ENCODE measurements at places on chromosomes 13 and 19.
A peak's percentile ranks its signal among the peaks of the same experiment; 100 is the strongest.

DNA sequence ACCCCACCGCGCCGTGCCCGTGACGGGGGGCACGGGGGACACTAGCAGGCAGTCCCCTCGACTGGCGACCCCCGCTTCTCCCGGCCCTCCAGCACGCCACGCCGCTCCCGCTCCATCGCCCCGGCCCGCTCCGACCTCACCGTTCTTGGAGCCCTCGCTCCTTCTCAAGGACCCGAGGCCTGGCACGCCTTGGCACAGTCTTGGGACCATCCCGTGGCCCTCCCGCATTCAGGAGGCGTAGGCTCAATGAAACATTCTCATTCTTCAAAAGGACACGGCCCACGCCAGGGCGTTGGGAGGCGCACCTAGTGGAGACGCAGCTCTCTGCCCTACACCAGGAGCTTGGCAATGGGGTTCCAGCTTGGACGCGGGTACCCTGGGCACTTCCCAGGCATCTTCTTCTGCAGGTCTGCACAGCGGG lies 473 bp upstream of the CERS1 start:
- DNase-seq: no peak

- no peak for DNase-seq
These were observed 597.9 kb upstream of the PCDH9 start for GRCh38 chr13:67827992-67828391.

GRCh38 chr19:3413796-3414327 lies 47.5 kb downstream of the NFIC start:
- DNase-seq: no peak

- DNase-seq: no peak
These were observed 63.1 kb upstream of the FRY start for GRCh38 chr13:31968473-31968872.

DNA sequence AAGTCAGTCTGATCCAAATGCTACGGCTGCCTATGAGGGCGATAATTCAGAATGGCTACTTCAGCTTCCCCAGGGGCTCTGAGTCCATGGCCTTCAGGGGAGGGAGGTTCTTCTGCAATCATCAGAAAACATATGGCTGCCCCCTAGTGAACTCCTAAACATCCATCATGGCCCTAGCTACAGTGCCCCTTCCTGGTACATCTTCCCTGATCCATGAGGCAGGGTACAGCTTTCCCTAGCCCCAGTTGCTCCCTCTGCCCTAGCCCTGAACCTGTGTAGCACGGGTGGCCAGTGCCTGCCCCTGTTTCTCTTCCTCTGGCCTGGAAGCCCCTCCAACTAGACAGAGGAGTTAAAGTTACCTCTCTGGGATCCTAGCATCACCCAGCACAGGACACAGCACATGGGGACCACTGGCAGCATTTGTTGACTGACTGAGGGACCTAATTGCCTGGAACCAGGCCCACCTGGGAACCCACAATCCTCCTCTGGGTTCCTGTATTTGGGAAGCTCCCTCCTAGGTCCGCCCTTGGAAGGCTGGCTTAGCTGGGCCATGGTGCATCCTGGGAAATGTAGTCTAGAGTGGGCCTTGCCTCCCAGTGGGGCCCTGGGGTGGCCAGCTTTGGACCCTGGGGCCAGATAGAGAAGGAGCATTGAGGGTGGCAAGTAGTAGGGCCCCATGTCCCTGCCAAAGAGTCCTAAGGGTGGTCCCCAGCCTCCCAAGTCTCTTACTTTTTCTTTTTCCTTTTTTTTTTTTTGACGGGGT lies 17.7 kb upstream of the SEMA6B start:
- no peak for DNase-seq

GRCh38 chr13:41049480-41050440 lies 11.5 kb upstream of the WBP4 start:
- no peak for DNase-seq

DNA sequence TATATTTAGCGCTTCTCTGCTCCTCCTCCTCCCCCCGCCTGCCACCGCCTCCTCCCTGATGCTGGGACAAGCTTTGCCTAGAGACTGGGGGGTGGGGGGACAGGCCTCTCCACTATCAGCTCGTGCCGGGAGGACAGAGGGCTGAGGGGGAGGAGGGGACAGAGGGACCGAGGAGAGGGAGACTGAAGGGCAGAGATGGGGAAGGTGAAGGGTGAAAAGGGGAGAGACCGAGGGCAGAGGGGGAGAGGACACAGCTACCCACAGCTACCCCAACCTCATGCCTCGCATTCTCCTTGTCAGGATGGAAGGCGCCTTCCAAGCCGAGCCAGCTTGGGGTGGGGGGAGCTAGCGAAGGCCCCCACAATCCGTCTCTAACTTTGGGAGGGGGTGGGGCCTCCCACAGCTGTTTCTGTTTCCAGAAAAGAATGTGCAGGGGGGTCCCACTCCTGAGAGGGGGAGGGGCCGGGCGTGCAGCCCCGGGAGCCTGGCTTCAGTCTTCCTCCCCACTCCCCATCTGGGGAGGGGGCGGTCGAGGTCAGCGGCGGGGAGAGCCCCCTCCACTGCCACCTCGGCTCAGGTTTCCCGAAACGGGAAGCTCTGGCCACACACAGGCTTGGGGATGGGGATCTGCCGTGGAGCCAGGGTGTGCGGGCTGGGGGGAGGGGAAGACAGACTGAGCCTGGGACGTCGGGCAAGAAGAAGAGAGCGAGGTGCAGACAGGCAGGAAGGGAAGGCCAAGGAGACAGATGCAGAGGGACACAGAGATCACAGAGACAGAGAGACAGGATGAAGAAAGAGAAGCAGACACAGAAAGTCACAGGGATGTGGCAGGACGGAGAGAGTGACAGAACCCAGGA lies 1.6 kb downstream of the DACT3 start:
- peak; percentile 79 for DNase-seq

- no peak for DNase-seq
These were observed 21.8 kb upstream of the OBI1 start for GRCh38 chr13:78680576-78681350.

DNA sequence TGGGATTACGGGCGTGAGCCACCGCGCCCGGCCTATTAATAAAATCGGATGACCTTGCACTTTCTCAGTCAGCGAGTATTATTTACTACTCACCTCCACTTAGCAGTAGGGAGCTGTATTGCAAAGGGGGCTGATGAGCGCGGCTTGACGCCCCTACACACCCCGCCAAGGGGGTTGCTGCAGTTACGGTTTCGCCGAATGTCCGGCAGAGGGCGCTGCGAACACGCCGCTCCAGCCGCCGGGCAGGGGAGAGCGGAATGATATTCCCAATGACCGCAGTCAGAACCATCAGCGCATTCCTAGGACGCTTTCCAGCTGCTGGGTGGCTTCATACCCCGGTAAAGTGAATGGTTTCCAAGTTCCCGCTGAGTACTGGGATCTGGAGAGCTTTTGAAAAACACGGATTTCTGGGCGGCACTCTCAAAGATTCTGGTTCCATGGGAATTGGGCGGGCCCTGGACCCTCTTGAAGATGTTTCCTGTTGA lies 30.0 kb upstream of the TPT1 start:
- peak; percentile 80 for DNase-seq

DNA sequence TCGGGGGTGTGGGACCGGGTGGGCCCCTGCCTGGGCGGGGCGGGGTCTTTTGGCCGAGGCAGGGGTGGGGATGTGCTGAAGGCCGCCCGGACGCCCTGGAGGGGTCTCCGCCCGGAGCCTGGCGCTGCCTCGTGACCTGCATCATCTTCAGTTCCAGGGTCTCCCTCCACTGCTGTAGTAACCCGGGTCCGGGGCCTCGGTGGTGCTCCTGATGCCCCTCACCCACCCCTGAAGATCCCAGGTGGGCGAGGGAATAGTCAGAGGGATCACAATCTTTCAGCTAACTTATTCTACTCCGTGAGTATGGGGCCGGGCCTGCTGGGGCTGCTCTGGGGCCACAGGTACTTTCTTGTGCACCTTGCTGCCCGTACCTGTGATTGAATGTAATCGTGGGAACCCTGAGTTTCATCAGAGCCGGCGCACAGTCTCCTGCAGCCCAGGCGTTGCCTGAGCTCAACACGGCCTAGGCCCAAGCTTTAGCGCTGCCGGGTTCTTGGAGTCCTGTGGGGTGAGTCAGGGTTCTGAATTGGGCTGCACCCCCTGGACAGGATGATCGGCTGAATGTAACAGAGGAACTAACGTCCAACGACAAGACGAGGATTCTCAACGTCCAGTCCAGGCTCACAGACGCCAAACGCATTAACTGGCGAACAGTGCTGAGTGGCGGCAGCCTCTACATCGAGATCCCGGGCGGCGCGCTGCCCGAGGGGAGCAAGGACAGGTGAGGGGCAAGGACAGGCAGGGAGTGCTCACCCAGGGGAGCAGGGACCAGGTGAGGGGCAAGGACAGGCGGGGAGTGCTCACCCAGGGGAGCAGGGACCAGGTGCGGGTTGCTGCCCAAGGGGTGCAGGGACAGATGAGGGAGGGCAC lies 10.5 kb downstream of the PEAK3 start:
- DNase-seq: peak; percentile 63

DNA sequence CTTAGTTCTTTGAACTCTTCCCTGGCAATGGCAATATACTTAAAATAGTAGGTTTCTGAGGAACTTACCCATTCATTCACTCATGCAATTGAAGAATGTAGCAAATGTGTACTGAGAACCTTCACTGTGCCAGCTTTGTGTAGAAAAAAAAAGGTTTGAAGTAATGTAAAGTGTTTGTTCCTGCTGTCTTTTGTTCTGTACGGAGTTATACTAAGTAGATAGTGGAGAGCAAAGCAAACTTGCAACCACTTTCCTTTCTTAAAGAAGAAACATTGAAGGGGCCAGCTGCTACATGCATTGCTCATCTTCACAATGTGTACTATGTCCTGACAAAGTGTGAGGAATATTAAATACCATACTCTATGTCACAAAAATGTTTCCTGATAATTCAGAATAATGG lies 68.9 kb upstream of the FREM2 start:
- DNase-seq: no peak

DNA sequence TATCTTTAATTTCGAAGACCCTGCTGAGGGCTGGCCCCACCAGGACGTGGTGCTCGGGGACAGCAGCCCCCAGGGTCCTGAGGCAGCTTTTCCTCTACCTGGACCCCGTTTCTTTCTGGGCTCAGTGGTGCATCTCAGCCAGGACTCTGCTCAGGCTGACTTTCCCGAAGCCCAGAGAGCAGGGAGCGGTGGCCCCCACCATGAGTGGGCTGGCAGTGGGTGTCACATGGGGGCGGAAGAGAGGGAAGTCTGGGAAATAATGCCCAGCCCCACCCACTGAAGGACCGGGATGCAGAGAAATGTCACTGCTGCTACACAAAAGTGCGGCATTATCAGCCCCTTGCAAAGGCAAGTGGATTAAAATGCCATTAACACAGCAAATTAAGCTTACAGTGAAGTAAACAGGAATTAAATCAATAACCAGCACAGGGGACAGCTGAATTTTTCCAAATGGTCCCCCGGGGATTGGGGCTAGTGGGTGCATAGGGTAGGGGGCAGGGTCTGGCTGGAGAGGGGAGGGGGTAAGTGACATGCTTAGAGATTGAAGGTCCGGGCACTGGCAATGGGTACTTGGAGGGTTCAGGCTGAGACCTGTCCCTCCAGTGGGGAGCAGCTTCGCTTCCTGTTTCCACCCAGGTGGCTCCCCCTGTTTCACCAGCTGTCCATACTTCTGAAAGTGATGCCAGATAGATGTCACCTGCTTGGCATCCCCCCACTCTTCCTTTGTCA lies 177.3 kb downstream of the URI1 start:
- DNase-seq: peak; percentile 61

DNA sequence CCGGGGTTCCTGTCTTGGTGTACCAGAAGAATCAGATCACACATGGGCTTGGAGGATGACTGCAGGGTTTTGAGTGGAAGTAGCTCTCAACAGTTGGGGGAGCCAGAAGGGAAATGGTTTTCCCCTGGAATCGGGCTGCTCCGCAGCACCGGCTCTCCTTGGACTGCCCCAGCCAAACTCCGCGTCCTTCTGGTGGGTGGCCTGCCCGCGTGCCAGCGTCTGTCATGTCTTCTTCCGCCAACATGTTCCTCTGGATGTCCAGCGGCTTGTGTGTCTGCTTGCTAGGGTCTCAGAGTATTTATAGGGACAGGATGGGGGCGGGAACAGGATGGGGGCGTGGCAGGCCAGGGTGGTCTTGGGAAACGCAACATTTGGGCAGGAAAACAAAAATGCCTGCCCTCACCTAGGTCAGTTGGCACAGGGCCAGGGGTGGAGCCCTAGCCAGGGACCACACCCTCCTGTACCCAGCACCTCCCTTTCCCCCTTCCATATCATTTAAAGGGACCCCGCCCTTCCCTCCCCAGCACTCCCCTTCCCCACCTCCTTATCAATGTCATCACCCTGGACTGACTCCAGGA lies 1.3 kb upstream of the ZNF30 start:
- DNase-seq: no peak

DNA sequence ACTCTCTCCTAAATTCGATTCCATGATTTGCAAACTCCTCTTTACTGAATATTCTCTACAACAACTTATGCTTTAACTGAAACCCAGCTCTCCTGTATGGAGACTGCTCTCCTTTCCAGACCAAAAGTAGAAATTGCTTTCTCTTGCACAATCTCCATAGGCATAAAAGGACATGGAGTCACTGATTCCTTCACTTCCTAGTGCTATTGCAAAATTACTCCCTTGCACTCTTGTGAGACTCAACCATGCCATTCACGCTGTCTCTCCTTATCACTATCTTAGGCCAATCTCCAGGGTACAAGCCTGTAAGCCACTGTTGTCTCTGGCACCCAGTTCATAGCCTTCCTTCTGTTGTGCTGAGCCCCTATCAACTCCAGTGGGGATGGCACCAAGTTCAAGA lies 30.6 kb downstream of the SERPINE3 start:
- no peak for DNase-seq

GRCh38 chr19:15828121-15828610 lies 12.7 kb upstream of the OR10H1 start:
- DNase-seq: no peak

GRCh38 chr13:84129966-84130365 lies 247.7 kb upstream of the SLITRK1 start:
- no peak for DNase-seq

DNA sequence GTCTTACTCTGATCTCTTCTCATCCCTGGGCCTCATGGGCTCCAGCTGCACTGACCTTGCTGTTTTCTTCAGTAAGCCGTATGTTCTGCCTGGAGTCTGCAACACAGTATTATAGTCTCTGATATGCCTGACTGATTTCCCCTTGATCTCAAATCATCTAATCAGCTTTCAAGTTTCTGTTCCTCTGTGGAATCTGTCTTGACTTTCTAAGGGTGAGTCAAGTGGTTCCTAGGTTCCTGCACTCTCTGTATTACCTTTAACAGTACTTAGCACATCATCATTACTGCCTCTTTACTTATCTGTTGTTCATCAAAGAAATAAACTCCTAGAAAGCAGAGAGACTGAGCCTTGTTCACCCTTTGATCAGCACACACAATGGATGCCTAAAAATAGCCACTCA lies 350.7 kb downstream of the LMO7 start:
- no peak for DNase-seq

GRCh38 chr13:105219651-105220050 lies 1315.8 kb downstream of the EFNB2 start:
- no peak for DNase-seq

DNA sequence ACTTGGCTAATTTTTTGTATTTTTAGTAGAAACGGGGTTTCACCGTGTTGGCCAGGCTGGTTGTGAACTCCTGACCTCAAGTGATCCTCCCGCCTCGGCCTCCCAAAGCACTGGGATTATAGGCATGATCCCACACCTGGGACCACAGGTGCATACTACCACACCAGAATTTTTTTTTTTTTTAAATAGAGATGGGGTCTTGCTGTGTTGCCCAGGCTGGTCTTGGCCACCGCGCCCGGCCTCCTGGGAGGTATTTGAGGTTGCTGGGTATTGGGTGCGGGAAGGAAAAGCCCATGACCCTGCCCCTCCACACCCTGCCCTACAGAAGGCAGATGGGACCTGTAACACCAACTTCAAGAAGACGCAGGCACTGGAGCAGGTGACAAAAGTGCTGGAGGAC lies 13.6 kb downstream of the ACTMAP start:
- DNase-seq: no peak

Measured in left forelimb (tissue), 1 donor.